Chondrocyte (in vitro differentiated cells): ENCODE measurements at places on chromosomes 11 and 22.

GRCh38 chr11:71994786-71995185 lies 3.9 kb upstream of the IL18BP start:
- no peak for DNase-seq

GRCh38 chr11:44303401-44303938 lies 6.5 kb downstream of the ALX4 start:
- DNase-seq, result no peak

DNA sequence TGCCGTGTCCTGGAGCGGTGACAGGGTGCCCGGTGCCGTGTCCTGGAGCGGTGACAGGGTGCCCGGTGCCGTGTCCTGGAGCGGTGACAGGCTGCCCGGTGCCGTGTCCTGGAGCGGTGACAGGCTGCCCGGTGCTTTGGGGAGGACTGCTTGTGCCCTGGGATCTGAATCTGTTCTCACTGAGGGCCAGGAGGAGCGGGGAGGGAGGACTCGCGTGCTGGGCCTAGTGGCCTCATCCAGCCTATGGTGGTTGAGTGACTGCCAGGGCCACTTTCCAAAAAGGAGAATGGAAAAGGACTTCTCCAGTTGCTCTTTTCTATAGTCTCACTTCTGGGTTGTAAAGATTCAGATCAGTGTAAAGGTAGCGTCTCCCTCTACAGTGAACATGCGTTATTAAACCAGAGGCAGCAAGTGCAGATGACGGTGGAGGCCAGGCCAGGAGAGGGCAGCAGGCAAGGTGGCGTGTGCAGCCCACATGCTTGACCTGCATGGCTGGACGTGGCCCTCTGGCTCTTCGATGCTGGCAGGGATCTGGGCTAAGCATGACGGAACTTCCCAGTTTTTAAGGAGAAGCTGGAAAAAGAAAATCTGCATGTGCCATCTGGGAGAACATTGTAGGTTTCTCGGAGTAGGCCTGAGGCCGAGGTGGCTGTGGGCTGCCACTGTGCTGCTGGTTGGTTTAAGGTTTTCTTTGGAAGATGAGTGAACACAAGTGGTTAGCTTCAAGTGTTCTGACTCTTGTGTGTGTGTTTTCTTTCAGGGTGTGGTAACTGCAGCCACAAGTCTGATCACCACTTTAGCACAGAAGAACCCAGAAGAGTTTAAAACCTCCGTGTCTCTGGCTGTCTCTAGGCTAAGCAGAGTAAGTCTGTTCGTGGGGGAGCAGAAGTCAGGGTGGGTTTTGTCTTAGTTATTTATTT lies 55.0 kb downstream of the AP2A2 start:
- no peak for DNase-seq

- DNase-seq, result no peak
Measured at GRCh38 chr11:115920841-115921480, 416.7 kb upstream of the CADM1 start.

DNA sequence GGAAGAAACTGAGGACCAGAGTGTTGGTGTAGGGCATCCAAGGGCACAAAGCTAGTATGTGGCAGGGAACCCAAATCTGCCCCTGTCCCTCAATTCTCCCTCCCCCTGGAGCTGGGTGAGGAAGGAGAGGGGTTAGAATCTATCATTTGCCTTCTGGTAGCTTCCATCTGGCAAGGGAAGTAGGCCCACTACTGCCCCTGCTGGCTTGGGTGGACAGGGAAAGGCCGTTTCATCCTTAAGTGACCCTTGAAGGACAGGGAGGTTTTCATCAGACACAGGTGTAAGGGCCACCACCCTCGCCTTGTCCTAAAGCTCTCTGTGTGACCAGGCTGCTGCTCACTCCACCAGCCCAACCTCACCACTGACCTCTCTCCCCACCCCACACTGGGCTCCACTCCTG lies 22.1 kb downstream of the NECTIN1 start:
- DNase-seq, result no peak

DNA sequence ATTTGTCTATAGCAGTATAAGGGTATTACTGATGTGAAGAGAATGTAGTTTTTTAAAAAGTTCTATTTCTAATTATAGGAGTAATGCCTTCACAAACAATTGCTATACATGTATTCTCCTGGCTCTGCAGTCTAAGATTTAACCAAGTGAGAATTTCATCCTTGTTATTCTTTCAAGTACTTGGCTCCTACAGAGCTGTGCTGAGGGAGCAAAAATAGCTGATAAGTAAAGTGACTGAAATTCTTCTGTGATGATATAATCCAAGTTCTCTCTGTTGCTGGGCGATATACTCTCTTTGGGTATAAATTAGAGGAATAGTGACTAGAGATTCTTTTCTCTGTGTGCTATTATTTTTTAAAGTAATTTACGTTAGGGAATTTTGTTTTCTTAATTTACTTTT lies 68.0 kb downstream of the PGR start:
- DNase-seq, result no peak

- no peak for DNase-seq
Measured at GRCh38 chr11:111457731-111458368, 54.3 kb downstream of the BTG4 start.

- no peak for DNase-seq
Measured at GRCh38 chr11:64349025-64349387, 9.0 kb downstream of the CCDC88B start.

- no peak for DNase-seq
Measured at GRCh38 chr11:84261707-84262106, 975.5 kb upstream of the CCDC90B start.

- DNase-seq, result no peak
Measured at GRCh38 chr11:62340269-62340901, 3.1 kb downstream of the ASRGL1 start.

DNA sequence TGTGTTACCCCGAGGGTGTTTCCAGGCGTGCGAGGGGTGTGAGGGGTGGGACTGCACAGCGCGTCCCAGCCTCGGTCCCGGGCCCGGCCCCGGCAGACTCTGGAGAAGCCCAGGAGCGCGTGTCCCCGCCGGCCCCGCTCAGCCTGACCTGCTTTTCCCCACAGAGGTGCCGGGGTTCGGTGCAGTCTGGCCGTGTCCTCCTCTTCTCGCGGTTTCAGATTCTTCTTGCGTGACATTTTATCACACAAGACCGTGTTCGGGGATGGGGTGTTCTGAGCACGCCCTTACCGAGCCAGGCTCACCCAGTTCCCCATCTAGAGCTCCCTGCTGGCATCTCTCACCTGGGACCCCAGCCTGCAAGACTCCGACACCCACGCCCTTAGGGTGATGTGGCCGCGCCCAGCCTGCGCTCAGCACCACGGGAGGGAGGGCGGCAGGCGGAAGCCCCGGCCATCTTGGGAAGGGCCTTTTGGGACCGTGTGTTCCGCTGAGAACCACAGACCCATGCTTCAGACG lies 775.6 kb downstream of the BRD1 start:
- DNase-seq, result no peak

- peak; percentile 93 for DNase-seq
Measured at GRCh38 chr11:2305140-2305778, 3.4 kb downstream of the TSPAN32 start.

DNA sequence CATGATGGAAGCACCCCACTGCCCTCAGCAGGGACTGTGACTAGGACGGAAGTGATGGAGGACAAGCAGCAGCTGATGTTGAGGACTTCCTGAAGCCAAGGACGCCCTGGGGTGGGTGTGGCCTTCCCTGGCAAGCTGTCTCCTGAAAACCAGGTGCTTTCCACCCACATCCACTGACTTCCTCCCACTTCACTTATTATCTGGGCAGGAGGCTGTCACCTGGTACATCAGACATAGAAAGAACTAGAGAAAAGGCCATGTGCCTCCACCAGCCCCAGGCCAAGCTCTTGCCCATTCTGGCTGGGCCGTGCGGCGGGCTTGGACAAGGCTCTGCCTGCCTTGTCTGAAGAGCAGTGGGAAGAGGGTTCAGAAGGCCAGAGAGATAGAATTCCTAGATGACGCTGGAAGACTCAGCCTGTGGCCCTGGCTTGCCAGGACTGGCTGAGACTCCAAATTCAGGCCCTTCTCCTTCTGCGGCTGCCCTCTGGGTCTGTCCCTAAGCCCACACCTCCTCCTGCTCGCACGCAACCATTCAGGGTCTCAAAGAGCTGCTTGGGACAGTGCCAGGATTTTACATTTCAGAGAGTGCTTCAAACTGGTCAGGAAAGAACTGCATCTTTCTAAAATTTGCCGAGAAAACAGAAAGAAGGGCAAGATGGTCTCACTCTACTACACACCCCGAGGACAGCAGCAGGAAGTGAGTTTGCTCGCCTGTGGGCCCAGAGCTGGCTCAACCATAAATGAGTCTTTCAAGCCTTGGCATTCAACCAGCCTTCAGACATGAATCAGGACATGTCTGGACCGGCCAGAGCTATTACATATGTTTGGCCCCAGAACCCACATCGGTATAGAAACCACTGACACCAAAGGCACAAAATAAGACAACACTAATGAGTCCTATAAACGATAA lies 13.3 kb downstream of the ARHGAP1 start:
- DNase-seq, result no peak

DNA sequence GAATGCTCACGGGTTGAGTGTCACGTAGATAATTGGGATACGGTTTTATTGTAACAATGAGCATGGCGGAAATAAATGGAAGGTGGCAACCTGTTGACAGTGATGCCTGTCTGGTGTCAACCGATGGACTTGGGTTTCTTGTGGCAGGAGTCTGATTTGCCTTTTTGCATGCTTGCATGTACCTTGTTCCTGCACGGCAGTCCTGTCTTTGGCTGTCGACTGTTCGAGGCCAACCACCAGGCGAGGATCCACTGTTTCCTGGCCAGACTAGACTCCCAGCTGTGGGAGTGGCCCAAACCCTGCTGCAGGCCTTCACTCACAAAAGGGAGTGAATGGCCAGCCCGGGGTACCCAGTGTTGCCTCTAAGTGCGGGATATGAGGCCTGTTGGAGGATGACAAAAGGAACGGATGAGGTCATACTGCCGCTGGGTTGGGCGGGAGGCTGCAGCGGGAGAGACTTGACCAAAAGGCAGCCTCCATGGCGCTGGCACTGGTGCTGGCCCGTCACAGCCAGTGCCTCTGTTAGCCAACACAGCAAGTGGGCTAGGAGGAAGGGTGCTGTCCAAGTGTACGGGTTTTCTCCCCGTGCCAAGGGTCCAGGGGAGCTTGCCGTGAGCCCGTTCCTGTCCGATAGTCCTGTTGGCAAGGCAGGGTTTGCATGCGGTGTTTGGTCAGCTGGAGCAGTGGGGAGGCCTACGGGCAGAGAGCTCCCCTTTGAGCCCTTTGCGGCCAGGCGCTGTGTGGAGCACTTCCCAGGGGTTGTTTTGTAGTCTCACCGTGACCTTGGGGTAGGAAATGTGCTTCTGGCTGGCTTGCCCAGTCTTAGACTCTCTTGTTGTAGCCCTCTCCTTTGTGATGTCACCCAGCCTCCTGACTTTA lies 974 bp downstream of the DGCR8 start:
- DNase-seq, result no peak

- no peak for DNase-seq
Measured at GRCh38 chr22:50146439-50147238, 23.9 kb upstream of the PANX2 start.

DNA sequence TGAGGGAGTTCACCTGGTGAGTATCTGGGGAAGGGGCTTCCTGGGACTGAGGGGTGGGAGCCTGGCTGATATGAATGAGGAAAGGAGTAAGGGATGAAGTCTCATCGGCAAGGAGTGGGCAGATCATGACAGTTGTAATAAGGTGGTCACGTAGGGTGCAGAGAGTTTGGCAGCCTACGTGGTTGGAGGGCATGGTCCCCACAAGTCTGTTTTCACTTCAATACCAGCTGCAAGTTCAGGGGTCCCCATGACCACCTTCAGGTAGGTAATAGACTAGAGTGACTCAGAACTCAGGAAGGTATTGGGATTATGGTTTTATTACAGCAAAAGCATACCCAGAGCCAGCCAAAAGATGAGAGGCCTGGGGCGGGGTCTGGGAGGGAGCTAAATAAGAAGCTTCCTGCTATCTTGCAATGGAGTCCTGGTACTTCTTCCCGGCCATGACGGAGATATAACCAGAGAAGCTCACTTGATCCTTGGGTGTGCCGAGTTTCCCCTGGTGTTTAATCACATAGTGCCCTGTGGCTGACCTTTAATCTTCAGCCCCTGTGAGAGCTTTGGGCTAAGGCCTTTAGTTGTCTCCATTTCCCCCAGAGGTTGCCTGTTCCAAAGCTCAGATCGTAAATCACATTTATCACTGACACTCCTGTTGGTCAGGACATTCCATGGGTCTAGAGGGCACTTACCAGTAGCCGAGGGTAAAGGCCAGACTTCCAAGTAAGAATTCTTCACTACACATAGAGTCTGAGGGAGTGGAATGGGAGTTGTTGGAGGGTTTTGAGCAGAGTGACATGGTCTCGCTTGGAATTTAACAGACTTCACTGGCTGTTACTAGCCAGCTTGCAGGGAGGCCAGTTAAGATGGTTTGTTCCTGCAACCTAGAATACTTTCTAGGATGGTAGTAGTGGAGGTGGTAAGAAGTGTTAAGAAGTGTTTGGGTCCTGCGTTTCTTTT lies 9.1 kb downstream of the SLC3A2 start:
- no peak for DNase-seq

- no peak for DNase-seq
Measured at GRCh38 chr22:38212442-38212841, 10.6 kb downstream of the MAFF start.

DNA sequence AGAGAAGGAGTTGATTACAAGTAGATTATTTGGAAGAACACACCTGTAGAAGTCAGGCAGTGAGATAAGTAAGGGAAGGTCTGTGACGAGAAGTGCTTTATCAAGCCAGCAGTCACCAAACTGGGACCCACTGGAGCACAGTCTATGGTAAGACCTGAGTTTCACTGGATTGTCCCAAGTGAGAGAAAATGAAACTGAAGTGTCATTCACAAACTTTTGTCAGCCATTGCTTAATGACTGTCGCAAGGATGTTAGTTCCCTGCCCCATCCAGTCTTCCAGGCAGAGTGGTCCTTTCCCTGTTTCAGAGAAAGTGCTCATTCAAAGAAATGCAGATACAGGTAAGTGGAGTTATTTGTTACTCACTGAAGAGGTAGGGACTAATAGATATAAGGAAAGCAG lies 728.0 kb upstream of the TENM4 start:
- no peak for DNase-seq

DNA sequence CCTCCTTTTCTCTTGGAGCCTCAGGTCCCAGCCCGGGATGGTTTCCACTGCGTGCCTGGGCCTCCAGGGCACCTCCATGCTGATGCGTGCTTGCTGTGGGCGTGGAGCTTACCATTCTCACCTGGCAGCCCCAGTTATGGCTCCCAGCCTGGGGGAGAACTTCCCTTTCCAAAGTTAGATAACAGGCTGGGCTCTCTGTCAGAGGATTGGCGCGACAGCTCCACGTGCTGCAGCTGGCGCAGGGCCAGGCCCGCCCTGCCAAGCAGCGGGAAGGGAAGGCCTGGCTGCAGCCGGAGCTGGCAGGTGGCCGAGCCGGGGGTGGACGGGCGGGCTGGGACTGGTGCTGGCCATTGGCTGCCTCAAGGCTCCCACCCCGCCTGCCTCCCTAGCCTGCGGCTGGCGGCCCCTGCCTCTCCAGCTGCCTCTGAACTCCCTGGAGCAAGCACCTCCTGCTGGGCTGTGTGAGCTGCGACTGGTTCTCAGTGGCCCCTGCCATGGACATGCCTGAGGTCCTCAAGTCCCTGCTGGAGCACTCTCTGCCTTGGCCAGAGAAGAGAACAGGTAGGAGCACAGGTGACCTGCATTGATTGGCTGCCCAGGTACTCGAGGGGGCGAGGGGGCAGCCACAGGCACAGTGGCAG lies 14.6 kb upstream of the TEF start:
- DNase-seq, result peak; percentile 98

- no peak for DNase-seq
Measured at GRCh38 chr11:82775736-82776346, 42.2 kb upstream of the FAM181B start.
